HCT116 (cell line): ENCODE measurements at places on chromosomes 13 and 19.

DNA sequence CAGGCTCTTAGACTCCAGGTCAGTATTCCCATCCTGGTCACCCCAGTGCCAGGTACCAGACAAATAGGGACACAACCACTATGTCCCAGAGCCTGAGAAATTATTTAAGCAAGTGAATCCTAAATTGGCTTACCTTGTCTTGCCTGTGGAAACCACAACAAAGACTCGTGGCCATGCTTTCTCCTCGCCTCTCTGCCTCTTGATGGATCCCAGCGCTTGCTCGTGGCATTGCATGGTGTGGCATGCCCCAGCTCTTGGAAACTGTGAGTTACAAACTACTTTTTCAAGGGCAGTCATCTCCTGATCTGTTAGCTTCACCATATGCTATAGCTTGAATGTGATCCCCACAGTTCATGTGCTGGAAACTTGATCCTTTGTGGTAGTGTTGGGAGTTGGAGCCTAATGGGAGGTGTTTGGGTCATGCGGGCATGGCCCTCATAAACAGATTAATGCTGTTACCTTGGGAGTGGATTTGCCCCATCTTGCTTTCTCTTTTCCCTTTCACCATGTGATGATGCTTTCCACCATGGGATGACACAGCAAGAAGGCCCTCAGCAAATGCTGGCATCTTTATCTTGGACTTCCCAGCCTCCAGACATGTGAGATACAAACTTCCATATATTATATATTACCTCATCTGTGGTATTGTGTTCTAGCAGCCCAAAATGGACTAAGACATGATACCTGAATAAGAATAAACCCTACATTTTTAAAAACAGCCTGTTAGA is 31.2 kb downstream of the SPRYD7 start:
- no peak overlapping the region for H3K4me3 ChIP-seq
- H3K27ac ChIP-seq, result no peak overlapping the region
- no peaks in the 10 kb centered on the region for H3K27me3 ChIP-seq
- no peaks in the 10 kb centered on the region for H3K36me3 ChIP-seq
- no peaks in the 10 kb centered on the region for H3K4me1 ChIP-seq

DNA sequence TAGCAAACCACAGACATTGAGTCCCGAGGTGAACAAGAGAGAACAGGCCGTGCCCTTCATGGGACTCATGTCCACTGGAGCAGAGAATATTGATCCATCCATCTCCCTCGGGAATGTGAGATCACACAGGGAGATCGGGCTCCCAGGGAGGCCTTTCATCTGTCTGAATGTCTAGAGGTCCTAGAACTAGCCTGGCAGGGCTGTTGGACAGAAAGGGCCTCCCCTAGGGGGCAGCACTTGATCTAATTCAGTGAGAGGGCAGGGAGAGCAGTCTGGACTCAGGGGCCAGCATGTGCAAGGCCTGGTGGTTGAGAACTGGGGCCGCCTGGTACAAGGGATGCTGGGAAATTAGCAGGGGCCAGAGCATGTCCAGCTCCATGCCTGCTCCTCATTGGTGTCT is 4.3 kb downstream of the RUVBL2 start:
- peak; percentile 62 for DNase-seq
- H3K4me3 ChIP-seq, result no peak overlapping the region
- peaks cover 23% of the 10 kb centered on the region for H3K4me1 ChIP-seq
- peak overlapping the region; percentile 41 for H3K27ac ChIP-seq
- no peaks in the 10 kb centered on the region for H3K27me3 ChIP-seq

DNA sequence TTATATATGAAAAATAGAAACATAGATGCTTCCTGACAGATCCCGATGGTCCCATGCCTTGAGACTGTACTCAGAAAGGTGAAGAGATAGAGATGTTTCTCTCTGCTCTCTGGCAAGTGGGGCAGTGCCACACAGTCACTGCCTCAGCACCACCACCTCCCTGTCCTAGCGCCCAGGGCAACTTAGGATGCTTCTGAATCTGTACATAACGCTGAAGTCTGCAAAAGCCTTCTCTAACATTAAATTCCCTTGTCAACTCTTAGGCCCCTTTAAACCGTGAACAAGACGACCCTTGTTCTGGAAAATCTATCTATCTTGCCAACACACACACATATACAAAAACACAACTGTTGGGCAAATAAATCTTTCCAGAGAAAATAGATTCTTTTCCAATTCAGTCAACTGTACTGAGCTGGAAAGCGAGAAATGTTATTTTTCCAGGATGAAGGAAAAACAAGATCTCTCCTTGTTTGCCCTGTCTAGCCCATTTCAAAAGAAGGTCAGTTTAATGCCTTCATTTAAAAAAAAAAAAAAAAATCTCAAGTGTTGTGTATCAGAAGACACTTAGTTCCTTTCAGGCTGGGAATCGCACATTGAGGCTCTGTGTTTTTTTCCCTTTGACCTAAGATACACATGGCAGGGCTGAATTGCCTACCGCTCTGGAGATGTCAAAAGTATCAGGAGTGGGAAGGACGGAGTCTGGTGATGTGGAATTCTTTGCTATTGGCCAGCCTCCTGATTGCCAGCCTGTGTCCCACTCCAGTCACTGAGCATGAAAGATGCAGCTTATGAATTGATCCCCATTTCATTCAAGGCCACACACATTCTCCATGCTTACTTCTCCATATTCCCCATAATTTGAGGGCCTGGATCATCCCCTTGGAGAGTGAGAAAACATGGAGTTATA is 241.4 kb downstream of the LACC1 start:
- DNase-seq, result no peak
- no peak overlapping the region for H3K27ac ChIP-seq
- no peaks in the 10 kb centered on the region for H3K4me1 ChIP-seq
- H3K4me3 ChIP-seq, result no peak overlapping the region
- H3K36me3 ChIP-seq, result no peaks in the 10 kb centered on the region
- H3K27me3 ChIP-seq, result no peaks in the 10 kb centered on the region

DNA sequence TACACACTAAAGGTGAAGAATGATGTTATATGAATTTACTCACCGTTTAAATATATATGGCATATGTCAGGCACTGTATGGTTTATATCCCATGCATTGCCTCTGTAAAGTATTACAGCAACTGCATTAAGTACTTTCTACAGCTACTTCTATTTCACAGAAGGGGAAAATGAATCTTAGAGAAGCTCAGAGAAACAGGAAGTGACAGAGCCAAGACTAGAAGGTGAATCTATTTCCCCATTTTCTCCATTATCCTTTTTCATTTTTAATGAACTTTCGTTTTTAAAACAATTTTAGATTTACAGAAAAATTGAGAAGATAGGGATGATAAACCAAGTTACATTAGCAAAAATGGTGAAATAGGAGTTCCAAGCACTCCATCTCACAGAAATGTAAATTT is 863.3 kb downstream of the UQCRFS1 start:
- H3K27ac ChIP-seq, result no peak overlapping the region
- no peaks in the 10 kb centered on the region for H3K4me1 ChIP-seq
- H3K4me3 ChIP-seq, result no peak overlapping the region
- H3K36me3 ChIP-seq, result no peaks in the 10 kb centered on the region

DNA sequence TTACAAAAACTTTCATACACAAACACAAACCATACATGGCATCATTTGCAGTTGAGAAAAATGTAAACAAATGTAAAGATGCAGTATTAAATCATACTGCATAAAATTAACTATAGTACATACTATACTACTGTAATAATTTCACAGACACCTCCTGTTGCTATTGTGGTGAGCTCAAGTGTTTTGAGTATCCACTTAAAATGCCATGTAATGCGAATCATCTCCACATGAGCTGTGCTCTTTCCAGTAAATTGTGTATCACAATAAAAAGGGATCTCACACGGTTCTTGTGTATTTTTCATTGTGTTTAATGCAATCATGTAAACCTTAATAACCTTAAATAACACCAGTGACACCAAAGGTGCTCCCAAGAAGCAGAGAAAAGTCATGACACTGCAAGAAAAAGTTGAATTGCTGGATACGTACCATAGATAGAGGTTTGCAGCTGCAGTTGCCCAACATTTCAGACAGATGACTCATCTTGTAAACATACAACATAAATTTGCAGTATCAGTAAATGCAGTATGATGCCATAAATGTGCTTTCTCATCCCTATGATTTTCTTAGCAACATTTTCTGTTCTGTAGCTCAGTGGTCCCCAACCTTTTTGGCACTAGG is 166.6 kb downstream of the RAP2A start:
- peaks cover 5% of the 10 kb centered on the region; the same call in 1 of the 2 replicates for H3K4me1 ChIP-seq
- H3K27me3 ChIP-seq, result no peaks in the 10 kb centered on the region
